NCI-H2107 (cell line): ENCODE measurements at places on chromosomes 1 and 21.
A peak's percentile ranks its signal among the peaks of the same experiment; 100 is the strongest.

GRCh38 chr1:228017356-228018124, 10.7 kb downstream of the WNT3A start:
- no peak for DNase-seq

GRCh38 chr1:32741413-32742198, 39.0 kb upstream of the SYNC start:
- DNase-seq, result no peak

- no peak for DNase-seq
These were observed 48.4 kb upstream of the EDARADD start for GRCh38 chr1:236345728-236346127.

- no peak for DNase-seq
These were observed 52.8 kb upstream of the LYPLAL1 start for GRCh38 chr1:219120624-219121544.

- peak; percentile 44 for DNase-seq
These were observed 97.9 kb upstream of the RAB3GAP2 start for GRCh38 chr1:220370041-220370700.

- no peak for DNase-seq
These were observed 43.2 kb upstream of the PLA2G4A start for GRCh38 chr1:186785503-186785902.
